ENCODE measurements at places on chromosomes 6 and 20. TPM values are rescaled to one million over a fixed set of nuclear protein-coding genes. Genes with fewer than 3 reads are reported as not detected.

- DNase-seq: no peak
Measured at GRCh38 chr6:162581988-162582780, 145.4 kb downstream of the PRKN start.

- DNase-seq: no peak
Measured at GRCh38 chr6:35955970-35956369, 35.1 kb upstream of the SRPK1 start.

DNA sequence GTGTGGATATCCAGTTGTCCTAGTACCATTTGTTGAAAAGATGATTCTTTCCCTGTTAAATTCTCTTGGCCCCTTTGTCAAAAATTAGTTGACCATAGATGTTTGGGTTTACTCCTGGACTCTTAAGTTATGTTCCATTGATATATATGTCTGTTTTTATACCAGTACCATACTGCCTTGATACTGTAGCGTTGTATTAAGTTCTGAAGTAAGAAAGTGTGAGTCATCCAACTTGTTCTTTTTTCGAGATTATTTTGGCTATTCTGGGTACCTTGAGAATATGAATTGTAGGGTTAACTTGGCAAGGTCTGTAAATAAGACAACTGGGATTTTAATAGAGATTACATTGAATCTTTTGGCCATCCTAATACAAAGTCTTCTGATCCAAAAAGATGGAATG is 26.5 kb downstream of the PANK2 start:
- DNase-seq: no peak

- no peak for DNase-seq
Measured at GRCh38 chr6:101117393-101118135, 236.4 kb upstream of the ASCC3 start.

DNA sequence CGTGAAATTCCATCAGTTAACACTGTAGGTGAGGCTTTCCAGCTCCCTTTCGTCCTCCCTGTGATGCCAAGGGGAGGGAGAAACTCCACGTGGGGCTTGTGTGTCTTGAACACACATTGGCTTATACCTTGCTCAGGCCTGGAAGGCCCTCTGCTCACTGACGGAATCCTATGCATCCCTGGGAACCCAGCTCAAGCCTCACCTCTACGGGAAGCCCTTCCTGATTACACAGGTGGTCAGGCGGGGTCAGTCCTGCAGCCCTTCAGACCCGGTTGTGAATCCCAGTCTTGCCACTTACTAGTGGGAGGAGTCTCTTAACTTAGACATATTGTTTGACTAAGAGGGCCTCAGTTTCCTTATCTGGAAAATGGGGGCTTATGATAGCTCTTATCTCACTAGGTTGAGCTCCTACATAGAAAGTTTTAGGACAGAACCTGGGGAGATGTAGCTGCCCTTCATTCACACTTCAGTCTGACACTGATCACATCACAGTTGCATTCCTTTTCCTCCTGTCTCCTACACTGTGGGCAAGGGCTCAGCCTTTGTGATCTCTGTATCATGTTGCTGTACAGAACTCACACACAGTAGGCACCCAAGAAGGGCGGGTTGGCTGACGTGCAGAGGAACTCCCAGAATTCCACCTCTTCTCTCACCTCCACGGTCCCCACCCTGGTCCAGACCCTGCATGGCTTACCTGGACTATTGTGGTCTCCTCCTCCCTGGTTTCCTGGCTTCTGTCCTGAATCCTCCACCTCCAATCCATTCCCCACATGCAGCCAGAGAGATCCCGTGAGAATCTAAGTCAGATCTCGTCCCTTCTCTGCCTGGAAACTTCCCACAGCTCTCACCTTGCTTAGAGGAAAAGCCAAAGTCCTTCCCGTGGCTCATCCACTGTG is 129.6 kb downstream of the CEBPB start:
- no peak for DNase-seq

DNA sequence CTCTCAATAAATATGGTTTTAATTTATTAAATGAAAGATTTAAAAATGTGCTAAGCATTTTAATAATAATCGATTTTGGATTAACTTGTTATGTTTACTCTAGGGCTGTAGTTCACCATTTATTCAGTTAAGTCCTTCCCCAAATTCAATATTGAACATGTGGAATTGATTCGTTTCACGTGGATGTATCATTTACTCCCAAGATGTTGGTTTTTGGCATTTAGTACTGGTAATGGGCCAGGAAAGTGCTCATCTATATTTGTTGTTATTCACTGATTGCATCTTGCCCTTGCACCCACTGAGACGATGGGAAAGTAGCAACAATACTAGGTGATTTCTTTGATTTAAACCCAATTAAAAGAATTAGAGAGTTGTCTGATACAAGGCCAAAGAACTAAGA is 97.1 kb downstream of the ESR1 start:
- no peak for DNase-seq

- DNase-seq: no peak
Measured at GRCh38 chr20:23497536-23497935, 6.6 kb downstream of the CST8 start.

DNA sequence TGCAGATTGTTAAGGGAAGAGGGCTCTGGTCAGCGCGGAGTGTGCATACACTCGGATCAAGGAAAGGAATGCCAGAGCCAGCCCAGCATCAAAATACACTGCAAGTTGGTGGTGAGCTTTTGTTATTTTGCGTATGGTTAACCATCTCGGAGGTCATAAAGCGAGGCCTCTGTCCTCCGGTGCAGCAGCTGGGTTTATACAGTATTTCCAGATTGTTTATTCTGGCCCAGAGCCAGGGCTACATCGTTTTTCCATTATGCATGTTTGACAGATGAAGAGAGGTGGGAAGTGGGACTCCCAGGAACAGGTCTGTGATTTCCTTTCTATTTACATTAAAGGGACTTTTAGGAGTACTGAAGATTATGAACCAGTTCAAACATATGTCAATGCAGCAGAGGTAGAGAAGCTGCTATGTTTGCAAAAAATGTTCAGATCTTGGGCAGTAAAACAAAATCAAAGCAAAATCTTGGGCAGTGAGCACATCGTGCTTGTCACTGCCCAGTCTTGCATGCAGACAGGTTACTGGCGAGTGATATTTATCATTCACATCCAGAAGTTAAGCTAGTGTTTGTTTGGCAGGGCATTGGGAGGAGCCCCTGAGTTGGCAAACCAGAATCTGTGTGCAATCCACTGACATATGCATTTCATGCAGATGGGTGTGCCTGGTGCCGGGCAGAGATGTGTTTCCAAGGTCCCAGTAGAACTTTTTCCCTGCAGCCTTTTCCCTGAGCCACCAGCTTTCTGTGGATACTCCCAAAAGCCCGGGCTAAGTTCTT is 256.3 kb upstream of the TAB2 start:
- DNase-seq: no peak

DNA sequence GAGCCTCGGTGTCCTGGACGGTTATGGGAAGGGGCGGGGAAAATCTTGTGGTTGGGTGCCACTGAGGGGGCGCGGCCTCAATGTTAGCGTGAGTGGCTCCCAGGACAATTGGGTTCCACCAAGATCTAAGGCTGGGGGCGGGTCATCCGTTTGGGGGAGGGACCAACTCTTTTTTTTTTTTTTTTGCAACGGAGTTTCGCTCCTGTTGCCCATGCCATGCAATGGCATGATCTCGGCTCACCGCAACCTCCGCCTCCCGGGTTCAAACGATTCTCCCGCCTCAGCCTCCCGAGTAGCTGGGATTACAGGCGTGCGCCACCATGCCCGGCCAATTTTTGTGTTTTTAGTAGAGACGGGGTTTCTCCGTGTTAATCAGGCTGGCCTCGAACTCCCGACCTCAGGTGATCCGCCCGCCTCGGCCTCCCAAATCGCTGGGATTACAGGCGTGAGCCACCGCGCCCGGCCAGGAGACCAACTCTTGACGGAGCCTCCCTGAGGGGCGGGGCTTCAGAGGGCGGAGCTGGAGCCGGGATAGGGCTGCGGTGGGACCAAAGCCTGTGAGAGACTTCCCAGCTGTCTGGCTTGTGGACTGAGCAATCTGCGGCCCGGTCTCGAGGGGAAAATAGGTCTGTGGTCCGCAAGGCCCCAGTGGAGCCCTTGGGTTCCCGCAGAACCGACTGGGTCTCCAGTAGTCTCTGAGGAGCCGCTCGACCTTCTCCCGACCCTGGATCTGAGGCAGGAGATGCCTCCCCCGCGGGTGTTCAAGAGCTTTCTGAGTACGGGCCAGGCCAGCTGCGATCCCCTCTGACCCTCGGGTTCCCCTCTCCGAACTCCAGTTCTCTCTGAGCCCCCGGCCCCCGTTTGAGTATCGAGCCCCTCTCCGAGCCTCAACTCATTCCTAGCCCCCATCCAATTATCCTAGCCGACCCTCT is 1.1 kb downstream of the SPAG4 start:
- DNase-seq: no peak

DNA sequence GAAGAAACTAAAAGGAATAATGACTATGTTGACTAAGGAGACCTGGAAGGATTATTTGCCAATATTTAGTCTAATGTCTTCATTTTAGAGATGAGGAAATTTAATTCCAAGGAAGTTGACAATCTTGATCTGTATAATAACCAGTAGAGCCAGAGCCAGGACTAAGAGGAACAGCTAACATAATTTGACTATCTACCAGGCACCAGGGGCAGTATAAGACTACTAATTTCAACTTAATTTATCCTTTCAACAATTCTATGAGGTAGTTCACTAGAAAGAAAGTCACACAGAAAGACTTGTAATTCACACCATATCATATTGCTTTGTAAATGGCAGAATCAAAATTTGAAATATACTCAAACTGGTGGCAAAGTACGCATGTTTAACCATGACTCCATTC is 273.0 kb upstream of the STXBP5 start:
- no peak for DNase-seq

GRCh38 chr6:137927777-137928218 is 60.7 kb downstream of the TNFAIP3 start:
- DNase-seq: no peak

- no peak for DNase-seq
Measured at GRCh38 chr6:119830494-119831295, 481.1 kb upstream of the MAN1A1 start.

DNA sequence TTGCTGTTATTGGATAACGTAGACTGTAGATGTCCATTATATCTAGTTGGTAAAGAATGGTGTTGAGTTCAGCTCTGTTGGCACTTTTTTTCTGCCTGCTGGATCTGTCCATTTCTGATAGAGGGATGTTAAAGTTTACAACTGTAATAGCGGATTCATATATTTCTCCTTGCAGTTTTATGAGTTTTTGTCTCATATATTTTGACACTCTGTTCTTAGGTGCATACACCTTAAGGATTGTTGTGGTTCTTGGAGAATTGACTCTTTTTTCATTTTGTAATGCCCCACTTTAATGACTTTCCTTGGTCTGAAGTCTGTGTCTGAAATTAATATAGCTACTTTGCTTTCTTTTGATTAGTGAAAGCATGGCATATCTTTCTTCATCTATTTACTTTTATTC is 16.1 kb downstream of the STXBP5 start:
- no peak for DNase-seq

GRCh38 chr6:141580988-141581552 is 551.7 kb upstream of the GJE1 start:
- no peak for DNase-seq

GRCh38 chr6:134533991-134534390 is 216.1 kb upstream of the SGK1 start:
- DNase-seq: no peak

GRCh38 chr6:69813508-69813907 is 16.7 kb upstream of the LMBRD1 start:
- DNase-seq: no peak

- no peak for DNase-seq
Measured at GRCh38 chr6:112665815-112666214, 318.7 kb downstream of the RFPL4B start.

DNA sequence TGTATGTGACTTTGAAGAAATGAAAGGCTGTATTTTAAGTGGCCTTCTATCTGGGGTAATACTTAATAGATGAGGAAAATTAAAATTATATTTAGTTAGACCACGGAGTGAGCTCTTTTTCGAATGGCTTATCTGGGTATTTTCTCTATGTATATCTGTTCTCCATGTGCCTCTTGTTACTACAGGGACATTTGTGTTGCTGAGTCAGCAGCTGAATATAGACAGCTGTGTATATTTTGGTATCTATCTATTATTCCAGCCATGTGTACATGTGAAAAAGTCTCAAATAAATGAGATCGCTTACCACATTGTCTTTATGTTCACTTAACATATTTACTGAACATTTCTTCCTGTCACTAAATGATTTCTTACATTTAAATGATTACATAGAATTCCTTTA is 57.2 kb downstream of the TMEM200A start:
- DNase-seq: no peak

GRCh38 chr6:82033631-82034211 is 213.8 kb downstream of the IBTK start:
- no peak for DNase-seq

DNA sequence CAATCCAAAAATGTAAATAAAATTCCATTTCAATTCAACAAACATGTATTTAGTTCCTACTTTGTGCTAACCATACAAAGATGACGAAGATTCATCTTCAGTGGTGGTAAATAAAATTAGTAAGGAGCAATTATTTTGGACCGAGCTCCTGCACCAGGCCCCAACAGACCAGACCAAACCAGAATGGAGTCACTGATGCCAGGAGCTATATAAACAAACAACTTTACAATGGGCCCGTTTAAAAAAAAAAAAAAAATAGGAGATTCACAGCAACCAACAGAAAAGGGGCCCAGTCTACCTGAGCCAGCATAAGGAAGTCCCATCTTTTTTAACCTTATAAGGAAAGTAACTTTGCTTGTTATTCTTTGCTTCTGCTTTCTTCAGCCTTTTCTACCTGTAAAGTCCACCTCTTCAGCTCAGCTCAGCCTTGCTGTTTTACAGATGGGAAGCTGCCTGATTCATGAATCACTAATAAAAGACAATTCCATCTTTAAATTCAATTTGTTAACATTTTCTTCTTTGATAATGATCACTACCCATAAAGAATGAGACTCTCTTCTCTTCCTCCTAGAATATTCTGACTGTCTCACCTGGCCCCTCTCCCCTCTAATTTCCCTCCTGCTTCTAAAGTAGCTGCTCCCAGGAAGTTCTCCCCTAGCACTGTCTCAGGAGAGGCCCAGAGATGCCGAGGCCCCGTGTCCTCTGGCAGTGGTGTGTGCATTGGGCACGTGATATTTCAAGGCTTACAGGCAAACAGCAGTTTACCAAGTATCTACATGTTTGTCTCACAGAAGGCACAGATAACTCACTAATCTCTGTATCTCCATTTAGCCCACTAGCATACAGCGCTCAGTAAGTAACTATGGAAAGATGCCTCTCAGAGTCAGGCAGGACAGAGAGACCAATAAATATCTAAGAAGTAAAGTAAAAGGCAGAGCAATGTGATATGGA is 8.4 kb downstream of the MBOAT1 start:
- DNase-seq: no peak

DNA sequence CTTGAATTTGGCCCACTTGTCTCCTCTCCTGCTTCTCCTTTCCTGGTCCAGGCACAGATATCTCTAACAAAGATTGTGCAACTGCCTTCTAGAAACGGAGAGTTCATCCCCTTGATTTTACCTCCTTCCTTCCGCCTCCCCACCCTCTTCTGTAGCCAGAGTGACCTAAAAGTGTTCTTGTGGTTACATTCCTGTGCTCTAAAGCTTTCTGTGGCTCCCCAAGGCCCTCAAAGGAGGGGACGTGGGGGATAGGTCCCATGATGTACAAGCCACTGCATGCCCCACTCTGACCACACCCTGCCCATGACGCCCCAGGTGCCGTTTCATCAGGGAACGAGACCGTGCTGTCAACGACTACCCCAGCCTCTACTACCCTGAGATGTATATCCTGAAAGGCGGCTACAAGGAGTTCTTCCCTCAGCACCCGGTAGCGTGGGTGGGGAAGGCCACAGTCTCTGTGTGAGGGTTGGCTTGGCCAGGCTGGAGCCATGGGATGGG is 8.2 kb downstream of the CDC25B start:
- no peak for DNase-seq

KCNS1 gene
- 0.51 TPM for polyA plus RNA-seq

B3GAT2 gene
- polyA plus RNA-seq: 2.2 TPM

TAAR5 gene
- polyA plus RNA-seq: not detected

OR2H2 gene
- polyA plus RNA-seq: 0.25 TPM

KIF16B gene
- 16.8 TPM for polyA plus RNA-seq

CCND3 gene
- polyA plus RNA-seq: 35.4 TPM
